ENCODE measurements at places on chromosomes 7 and 10. TPM values are rescaled to one million over a fixed set of nuclear protein-coding genes. Genes with fewer than 3 reads are reported as not detected.

AMPH gene
- total RNA-seq = not detected

GRID2IP gene
- total RNA-seq = 0.13 TPM

GLI3 gene
- 3.7 TPM for total RNA-seq

ZNF488 gene
- 11.8 TPM for total RNA-seq

HHEX gene
- total RNA-seq = 10.1 TPM

ACBD5 gene
- total RNA-seq = 18.4 TPM

DNA sequence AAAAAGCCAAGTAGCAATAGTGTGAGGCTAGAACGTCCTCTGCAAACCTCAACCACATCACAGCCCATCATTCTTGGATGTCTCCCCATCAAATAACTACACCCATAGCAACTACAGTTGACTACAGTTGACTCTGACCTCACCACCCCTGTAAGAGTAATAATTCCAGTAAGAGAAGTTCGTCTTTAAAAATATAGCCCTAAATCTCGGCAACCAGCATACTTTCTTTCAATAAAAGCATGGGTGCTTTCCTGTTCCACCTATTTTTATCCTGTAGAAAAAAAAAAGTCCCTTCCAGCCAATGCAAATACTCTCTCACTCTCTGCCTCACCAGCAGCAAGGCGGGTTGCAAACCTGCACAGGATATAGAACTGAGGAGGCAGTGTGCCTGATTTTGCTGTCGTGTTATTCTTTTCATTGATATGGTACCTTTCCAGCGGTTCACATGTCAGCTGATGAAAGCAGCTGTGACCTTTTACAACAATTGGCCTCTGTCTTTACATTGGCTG, 187.5 kb upstream of the NFE2L3 start:
- H3K4me3 ChIP-seq = no peak overlapping the region
- H3K27ac ChIP-seq = no peak overlapping the region
- H3K27me3 ChIP-seq = peaks cover 34% of the 10 kb centered on the region

DNA sequence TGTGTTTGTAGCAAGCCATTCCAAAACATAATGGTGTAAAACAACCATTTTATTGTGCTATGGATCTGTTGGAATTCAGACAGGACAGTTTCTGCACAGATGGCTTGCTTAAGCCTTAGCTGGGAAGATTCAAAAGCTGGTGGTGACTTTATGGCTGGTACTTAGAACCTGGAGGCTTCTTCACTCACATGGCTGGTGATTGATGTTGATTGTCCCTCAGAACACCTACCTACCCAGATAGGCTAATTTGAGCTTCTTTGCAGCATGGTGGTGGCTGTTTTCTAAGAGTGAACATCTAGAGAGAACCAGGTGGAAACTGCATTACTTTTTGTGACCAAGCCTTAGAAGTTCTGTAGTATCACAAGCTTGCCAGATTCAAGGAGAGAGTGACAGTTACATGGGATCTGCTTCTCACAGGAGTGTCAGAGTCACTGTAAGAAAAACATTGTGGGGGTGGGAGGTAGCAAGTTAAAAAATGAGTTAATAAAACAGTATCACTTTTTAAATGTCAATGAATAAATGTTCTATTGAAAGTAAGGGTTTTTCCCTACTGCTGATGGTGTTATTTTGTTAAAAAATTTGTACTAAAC, 7.1 kb downstream of the R3HCC1L start:
- H3K27me3 ChIP-seq = no peaks in the 10 kb centered on the region
- peaks cover 34% of the 10 kb centered on the region for H3K4me1 ChIP-seq
- H3K36me3 ChIP-seq = no peaks in the 10 kb centered on the region
- no peak for DNase-seq

- H3K4me3 ChIP-seq = no peak overlapping the region
- H3K36me3 ChIP-seq = no peaks in the 10 kb centered on the region
- no peak for DNase-seq
- no peaks in the 10 kb centered on the region for H3K27me3 ChIP-seq
Observed at GRCh38 chr7:143068446-143068845, 16.3 kb downstream of the OR6V1 start.

DNA sequence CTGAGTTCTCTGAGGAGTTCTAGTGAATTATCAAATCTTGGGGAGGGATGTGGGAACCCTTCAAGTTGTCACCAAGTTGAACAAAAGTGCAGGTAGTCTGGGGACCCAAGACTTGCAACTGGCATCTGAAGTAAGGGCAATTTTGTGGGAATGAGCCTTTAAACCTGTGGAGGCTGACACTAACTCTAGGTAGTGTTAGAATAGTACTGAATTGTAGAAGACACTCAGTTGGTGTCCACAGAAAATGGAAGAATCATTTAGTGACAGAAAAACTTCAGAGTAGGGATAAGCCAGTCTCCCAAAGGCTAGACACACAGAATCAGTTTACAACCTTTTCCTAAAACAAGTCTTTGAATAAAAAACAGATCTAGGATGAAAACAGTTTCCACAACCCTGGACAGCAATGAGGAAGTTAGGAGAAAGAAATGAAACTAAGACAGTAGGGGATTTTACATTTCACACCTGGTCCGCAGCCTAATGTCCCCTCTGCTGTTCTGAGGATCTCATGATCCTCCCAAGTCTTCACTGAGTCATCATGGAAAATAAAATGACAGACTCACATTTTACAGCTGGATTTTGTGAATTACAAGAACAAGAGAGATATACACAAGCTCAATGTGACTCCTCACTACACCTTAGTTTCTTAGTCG, 23.0 kb upstream of the ING3 start:
- no peak overlapping the region for H3K4me3 ChIP-seq
- no peaks in the 10 kb centered on the region for H3K4me1 ChIP-seq
- H3K27me3 ChIP-seq = no peaks in the 10 kb centered on the region
- no peak overlapping the region for H3K27ac ChIP-seq
- DNase-seq = no peak

- no peaks in the 10 kb centered on the region for H3K36me3 ChIP-seq
- no peaks in the 10 kb centered on the region for H3K27me3 ChIP-seq
- H3K27ac ChIP-seq = no peak overlapping the region
- no peak overlapping the region for H3K4me3 ChIP-seq
- peaks cover 24% of the 10 kb centered on the region for H3K4me1 ChIP-seq
Observed at GRCh38 chr10:78771808-78772455, 296.8 kb upstream of the ZMIZ1 start.

DNA sequence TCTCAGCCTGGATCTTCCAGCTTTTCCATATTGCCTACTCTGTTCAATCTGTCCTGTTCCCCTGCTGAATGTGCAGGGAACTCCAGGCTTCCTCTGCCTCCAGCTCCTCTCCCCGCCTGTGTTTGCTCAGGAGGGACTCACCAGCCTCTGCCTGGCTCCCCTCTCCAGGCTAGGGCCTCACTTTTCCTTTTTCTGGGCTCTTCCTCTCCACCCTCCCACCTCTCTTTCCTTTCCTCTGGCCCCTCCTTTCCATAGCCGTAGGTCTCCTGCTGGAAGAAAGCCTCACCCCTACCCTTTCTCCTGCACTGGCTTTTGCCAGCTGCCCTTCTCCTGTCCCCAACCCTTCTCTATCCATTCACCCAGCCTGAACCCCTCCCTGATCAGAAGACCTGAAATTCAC, 25.0 kb downstream of the PILRA start:
- H3K27ac ChIP-seq = no peak overlapping the region
- no peaks in the 10 kb centered on the region for H3K27me3 ChIP-seq
- H3K36me3 ChIP-seq = no peaks in the 10 kb centered on the region
- no peak overlapping the region for H3K4me3 ChIP-seq
- H3K4me1 ChIP-seq = no peaks in the 10 kb centered on the region
- no peak for DNase-seq

DNA sequence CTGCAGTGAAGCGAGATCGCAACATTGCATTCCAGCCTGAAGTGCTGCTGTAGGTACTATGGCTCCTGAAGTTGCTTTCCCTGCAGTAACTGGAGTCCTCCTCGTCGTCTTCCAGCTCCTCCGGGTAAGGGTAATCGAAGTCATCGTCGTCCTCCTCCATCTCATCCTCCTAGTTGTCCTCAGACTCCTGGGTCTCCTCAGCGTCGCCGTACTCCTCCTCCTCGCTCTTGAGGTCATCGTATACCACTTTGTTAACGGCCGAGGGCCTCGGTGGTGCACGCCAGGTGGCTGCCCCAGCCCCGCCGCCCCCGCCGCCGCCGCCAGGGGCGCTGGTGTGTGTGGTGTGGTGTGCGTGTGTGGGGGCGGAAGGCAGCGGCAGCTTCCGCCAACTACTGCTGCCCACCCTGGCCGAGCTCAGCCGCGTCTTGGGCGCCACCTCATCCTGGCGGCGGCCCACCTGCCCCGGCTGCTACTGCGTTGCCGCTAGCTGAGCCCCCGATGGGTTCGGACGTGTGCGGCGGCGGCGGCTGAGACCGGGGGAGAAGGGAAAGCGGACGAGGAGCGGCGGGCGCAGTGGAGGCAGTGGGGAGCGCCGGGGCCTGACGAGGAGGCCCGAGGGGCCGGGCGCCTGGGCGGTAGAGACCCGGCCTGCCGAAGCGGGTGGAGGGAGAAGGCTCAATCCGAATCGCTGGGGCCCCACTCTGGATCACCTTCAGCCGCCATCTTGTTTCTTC, 11.8 kb upstream of the ACBD5 start:
- peak overlapping the region; percentile 50 for H3K4me3 ChIP-seq
- no peaks in the 10 kb centered on the region for H3K27me3 ChIP-seq
- H3K27ac ChIP-seq = peak overlapping the region; percentile 70
- H3K4me1 ChIP-seq = no peaks in the 10 kb centered on the region
- no peaks in the 10 kb centered on the region for H3K36me3 ChIP-seq

GRCh38 chr10:57968328-57969016, 299.2 kb downstream of the IPMK start:
- H3K36me3 ChIP-seq = no peaks in the 10 kb centered on the region
- no peaks in the 10 kb centered on the region for H3K27me3 ChIP-seq
- DNase-seq = no peak
- no peak overlapping the region for H3K4me3 ChIP-seq
- no peaks in the 10 kb centered on the region for H3K4me1 ChIP-seq

DNA sequence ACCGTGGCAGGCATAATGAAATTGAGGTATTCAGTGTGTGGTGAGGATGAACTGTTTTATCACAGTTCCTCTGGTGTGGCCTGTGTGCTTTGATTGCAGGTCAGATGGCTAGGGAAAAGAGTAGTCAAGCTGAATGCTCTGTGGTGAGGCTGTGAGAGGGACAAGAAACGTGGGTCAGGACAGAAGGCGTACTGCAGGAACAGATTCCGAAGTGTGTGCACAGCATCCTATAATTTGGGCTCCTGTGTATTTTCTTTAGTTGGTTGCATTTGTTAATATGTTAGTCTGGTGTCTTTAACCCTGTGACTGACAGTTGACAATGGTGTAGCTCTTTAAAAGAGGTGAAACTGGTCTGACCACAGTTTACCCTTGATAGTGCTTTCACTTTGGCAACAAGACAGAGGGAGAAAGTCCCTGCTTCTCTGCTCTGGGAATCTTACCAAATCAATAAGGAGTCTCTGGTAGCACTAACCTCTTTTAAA, 76.5 kb downstream of the AUTS2 start:
- no peaks in the 10 kb centered on the region for H3K36me3 ChIP-seq
- no peaks in the 10 kb centered on the region for H3K4me1 ChIP-seq

GRCh38 chr7:120785095-120785494, 72.8 kb downstream of the TSPAN12 start:
- no peak for DNase-seq
- no peak overlapping the region for H3K4me3 ChIP-seq
- H3K27me3 ChIP-seq = no peaks in the 10 kb centered on the region
- no peak overlapping the region for H3K27ac ChIP-seq
- H3K36me3 ChIP-seq = no peaks in the 10 kb centered on the region

GRCh38 chr10:132873395-132873794, 69.0 kb downstream of the CFAP46 start:
- H3K27me3 ChIP-seq = peaks cover 22% of the 10 kb centered on the region
- H3K27ac ChIP-seq = no peak overlapping the region
- H3K4me3 ChIP-seq = no peak overlapping the region
- no peak for DNase-seq
- H3K36me3 ChIP-seq = no peaks in the 10 kb centered on the region

DNA sequence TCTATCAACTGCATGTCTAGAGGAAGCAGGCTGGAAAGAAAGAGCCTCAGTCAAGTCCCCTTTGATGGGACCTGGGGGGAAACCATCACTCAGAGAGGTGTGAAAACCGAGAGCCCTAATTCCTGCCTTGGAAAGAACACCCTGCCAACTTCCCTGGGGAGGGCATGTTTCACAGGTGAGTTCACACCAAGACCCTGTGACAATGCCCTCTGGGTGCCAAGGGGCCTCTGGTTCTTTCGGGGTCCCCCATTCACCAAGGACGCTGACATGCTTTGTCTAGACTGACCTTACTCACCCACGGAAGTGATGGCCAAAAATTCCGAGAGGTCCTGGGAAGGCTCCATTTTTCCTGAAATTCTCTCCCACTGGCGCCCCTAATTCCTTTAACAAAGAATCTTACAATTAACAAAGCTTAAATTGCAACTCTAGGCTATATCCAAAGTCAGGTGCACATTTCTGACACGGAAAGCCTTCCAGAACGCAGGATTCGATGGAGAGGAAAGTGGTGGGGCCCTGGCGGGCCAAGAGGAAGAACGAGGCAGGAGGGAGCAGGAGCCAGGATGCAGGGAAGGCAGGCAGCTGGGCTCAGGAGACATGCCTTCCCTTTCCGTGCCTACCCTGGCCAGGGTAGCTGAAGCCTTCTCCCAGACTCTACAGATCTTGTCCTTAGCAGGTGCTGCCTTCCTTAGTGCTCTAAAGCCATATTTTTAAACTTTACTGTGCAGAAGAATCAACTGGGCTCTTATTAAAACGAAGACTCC, 23.7 kb downstream of the VSTM4 start:
- H3K36me3 ChIP-seq = no peaks in the 10 kb centered on the region
- peaks cover 2% of the 10 kb centered on the region for H3K27me3 ChIP-seq
- no peaks in the 10 kb centered on the region for H3K4me1 ChIP-seq
- no peak for DNase-seq
- H3K4me3 ChIP-seq = no peak overlapping the region
- no peak overlapping the region for H3K27ac ChIP-seq

GRCh38 chr10:111148025-111148424, 71.2 kb downstream of the ADRA2A start:
- H3K36me3 ChIP-seq = no peaks in the 10 kb centered on the region
- H3K4me3 ChIP-seq = no peak overlapping the region
- no peak overlapping the region for H3K27ac ChIP-seq
- H3K27me3 ChIP-seq = no peaks in the 10 kb centered on the region

GRCh38 chr10:79246606-79247275, 100.5 kb upstream of the PPIF start:
- peaks cover 4% of the 10 kb centered on the region for H3K4me1 ChIP-seq
- H3K27me3 ChIP-seq = no peaks in the 10 kb centered on the region
- no peak overlapping the region for H3K27ac ChIP-seq

- H3K27me3 ChIP-seq = peaks cover 8% of the 10 kb centered on the region
- H3K36me3 ChIP-seq = no peaks in the 10 kb centered on the region
- no peaks in the 10 kb centered on the region for H3K4me1 ChIP-seq
- no peak within 1 kb of the TSS for H3K4me3 ChIP-seq
Observed at GRCh38 chr10:126670056-126670894, at the start of gene C10orf90. C10orf90 (minus strand) TSS chr10:126670693; CDS start chr10:126670480, 213 bp downstream.

GRCh38 chr10:97081621-97082235, 104.0 kb downstream of the SLIT1 start:
- H3K36me3 ChIP-seq = no peaks in the 10 kb centered on the region
- H3K4me1 ChIP-seq = no peaks in the 10 kb centered on the region
- no peak overlapping the region for H3K4me3 ChIP-seq
- peaks cover 3% of the 10 kb centered on the region for H3K27me3 ChIP-seq

- no peak for DNase-seq
- no peaks in the 10 kb centered on the region for H3K27me3 ChIP-seq
- no peak overlapping the region for H3K27ac ChIP-seq
- H3K36me3 ChIP-seq = no peaks in the 10 kb centered on the region
- no peak overlapping the region for H3K4me3 ChIP-seq
- no peaks in the 10 kb centered on the region for H3K4me1 ChIP-seq
Observed at GRCh38 chr10:84343831-84344230, 15.4 kb downstream of the CCSER2 start.

- no peak overlapping the region for H3K27ac ChIP-seq
- no peaks in the 10 kb centered on the region for H3K36me3 ChIP-seq
- H3K4me3 ChIP-seq = no peak overlapping the region
- H3K27me3 ChIP-seq = no peaks in the 10 kb centered on the region
- 0 out of 2 replicates have a peak, but pooled peaks cover 8% of the 10 kb centered on the region for H3K4me1 ChIP-seq
Observed at GRCh38 chr10:125692196-125692595, 9.2 kb upstream of the TEX36 start.

Data from Panc1 (cell line).